Endodermal cell (in vitro differentiated cells): ENCODE measurements at places on chromosomes 4 and X. TPM values are rescaled to one million over a fixed set of nuclear protein-coding genes. Genes with fewer than 3 reads are reported as not detected.

HMX1 gene
- total RNA-seq = not detected in 3 replicates

CITED1 gene
- 0.93 TPM in 1 of 3 replicates, not detected in the others for total RNA-seq

STIM2 gene
- total RNA-seq = 15.0 to 24.7 TPM (median 23.2 TPM) in 3 replicates

GLUD2 gene
- 7.8 and 7.9 TPM in 2 replicates for total RNA-seq

FAM133A gene
- 0.23 and 0.33 TPM in 2 replicates for total RNA-seq

LSM6 gene
- total RNA-seq = 59.6 and 64.1 TPM in 2 replicates

ARHGAP24 gene
- 47.5 and 66.8 TPM in 2 replicates for total RNA-seq

STAP1 gene
- total RNA-seq = not detected in 2 replicates

GSX2 gene
- not detected in 3 replicates for total RNA-seq

SCML1 gene
- total RNA-seq = 0.59 and 0.86 TPM in 2 replicates

FAT1 gene
- total RNA-seq = 56.6 and 66.6 TPM in 2 replicates

FOXP3 gene
- total RNA-seq = 0.28 to 0.53 TPM (median 0.34 TPM) in 3 replicates

ABLIM2 gene
- total RNA-seq = 1.6 and 2.0 TPM in 2 replicates

SLC38A5 gene
- 38.9 and 40.7 TPM in 2 replicates for total RNA-seq

IL2 gene
- not detected in 3 replicates for total RNA-seq

PRDM8 gene
- not detected in 3 replicates for total RNA-seq

PHOX2B gene
- not detected in 2 replicates for total RNA-seq

FABP2 gene
- not detected in 2 replicates for total RNA-seq

ZAR1 gene
- total RNA-seq = not detected in 3 replicates

CC2D2A gene
- total RNA-seq = 12.1 to 14.7 TPM (median 12.3 TPM) in 3 replicates

PDE5A gene
- 26.0 to 37.8 TPM (median 34.2 TPM) in 3 replicates for total RNA-seq

NAP1L2 gene
- 5.7 to 7.7 TPM (median 6.6 TPM) in 3 replicates for total RNA-seq

GAGE12E gene
- total RNA-seq = not detected in 3 replicates

CSTF2 gene
- 27.4 and 31.7 TPM in 2 replicates for total RNA-seq

ZDHHC15 gene
- total RNA-seq = 2.0 TPM in 2 replicates

CXXC4 gene
- total RNA-seq = 5.6 and 6.3 TPM in 2 replicates

TSPAN7 gene
- 14.7 to 15.1 TPM (median 14.9 TPM) in 3 replicates for total RNA-seq

HHIP gene
- 3.2 and 3.4 TPM in 2 replicates for total RNA-seq

GRIA3 gene
- 9.5 to 14.2 TPM (median 12.2 TPM) in 3 replicates for total RNA-seq

DYNLT3 gene
- total RNA-seq = 12.4 and 15.4 TPM in 2 replicates

MAML3 gene
- 25.8 and 29.2 TPM in 2 replicates for total RNA-seq

TMSB15C gene
- total RNA-seq = 5.8 and 7.1 TPM in 2 replicates

CENPVL1 gene
- 0.63 and 0.64 TPM in 2 replicates for total RNA-seq

POU3F4 gene
- not detected in 3 replicates for total RNA-seq

ANXA3 gene
- total RNA-seq = 43.9 and 49.6 TPM in 2 replicates

HTR2C gene
- 0.14 TPM in 1 of 3 replicates, not detected in the others for total RNA-seq

SMIM10L2A gene
- 6.1 to 12.1 TPM (median 6.7 TPM) in 3 replicates for total RNA-seq

NAP1L3 gene
- total RNA-seq = 19.3 and 20.5 TPM in 2 replicates

GPM6B gene
- 61.1 and 65.3 TPM in 2 replicates for total RNA-seq

ALG13 gene
- total RNA-seq = 69.0 and 77.2 TPM in 2 replicates
